HS-27A (cell line): ENCODE measurements at places on chromosomes 5 and 9.
A peak's percentile ranks its signal among the peaks of the same experiment; 100 is the strongest.

GRCh38 chr9:4936823-4937222 is 48.2 kb upstream of the JAK2 start:
- DNase-seq = no peak

DNA sequence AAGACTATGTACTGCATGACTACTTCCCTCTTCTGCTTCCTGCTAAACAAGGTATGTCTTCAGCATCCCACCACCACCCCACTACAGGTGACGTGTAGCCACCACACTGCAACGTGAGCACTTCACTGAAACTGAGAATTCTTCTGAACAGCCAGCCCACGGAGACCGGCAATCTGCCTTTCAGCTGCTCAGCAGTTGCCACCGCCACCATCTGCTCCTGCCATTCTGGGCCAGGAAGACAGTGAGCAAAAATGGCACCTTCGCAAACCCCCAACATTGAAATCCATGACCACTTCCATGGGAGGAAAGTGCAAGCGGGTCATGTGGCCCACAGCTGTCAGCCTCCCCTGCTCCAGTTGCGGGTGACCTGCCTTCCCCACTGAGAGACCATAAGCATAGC is 443.4 kb upstream of the ST8SIA4 start:
- no peak for DNase-seq

DNA sequence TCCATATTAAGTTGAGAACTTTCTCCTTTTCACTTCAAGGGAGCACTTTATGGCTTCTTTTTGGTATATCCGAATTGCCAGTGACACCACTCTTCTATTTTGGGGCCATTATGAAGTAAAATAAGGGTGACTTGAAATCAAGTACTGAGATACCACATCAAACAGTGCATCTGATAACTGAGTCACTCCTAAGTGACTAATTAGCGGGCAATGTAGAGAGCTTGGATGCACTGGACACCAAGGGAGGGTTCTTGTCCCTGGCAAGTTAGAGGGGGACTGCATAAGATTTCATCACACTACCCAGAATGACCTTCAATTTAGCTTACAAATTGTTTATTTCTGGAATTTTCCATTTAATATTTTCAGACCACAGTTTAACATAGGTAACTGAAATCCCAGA is 813.9 kb upstream of the CDH10 start:
- DNase-seq = no peak

GRCh38 chr5:93995126-93995621 is 253.8 kb upstream of the POU5F2 start:
- no peak for DNase-seq

GRCh38 chr5:160627921-160628618 is 206.4 kb downstream of the PTTG1 start:
- DNase-seq = no peak

DNA sequence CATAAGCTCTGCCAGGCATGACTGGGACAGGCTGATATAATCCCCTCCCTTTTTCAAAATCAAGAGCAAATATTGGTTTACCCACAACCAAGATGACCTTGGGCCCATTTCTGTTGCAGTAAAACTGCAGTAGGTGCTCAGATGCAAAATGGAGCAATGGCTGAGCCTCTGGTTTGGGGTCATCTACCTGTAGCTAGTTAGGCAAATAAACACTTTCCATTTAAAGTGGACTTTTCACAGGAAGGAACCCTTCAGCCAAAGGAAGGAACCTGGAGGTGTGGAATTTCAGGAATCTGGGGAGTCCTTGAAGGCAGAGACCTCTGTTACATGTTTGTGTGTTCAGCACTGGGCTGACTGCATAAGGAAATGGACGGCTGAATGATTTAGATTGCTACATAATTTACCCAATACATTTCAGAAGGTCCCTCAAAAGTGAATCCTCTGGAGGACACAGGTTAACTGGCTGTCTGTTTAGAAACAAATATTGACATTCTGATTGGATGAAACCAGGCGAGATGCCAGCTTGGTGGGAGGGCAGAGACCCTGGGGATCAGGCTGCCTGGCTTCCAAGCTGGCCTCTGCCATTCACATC is 170.1 kb upstream of the ZNF618 start:
- no peak for DNase-seq

- DNase-seq = no peak
Observed at GRCh38 chr9:86075132-86076109, 23.9 kb downstream of the GOLM1 start.

DNA sequence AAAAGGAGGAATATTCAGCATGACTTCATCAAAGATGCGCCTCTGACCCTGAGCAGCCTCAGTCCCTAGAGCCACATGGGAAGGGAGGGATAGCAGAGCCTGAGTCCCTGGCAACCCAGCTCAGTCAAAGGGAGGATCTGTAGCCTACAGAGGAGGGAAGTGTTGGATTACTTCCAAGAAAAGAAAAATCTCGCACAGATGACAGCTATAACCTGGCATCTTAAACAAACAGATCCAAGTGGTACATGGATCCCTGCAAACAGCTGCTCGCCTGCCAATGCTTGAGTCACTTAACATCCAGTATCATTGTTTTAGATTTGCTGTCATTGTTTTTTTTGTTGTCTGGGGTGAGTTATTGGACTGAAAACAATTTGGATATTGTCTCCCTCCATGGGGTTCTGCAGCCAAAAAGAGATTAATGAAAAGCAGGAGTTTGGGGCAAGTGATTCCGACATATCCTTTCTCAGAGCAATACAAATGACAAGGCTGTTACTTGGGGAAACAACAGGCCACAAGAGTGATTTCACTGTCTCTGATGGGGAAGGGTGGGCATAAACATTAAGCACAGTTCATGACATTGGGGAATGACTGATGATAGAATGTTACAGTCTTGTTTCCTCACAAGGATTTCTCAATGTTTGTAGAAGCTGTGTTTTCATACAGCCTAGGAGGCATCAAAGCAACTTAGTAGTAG is 153.5 kb upstream of the KIF2A start:
- no peak for DNase-seq

DNA sequence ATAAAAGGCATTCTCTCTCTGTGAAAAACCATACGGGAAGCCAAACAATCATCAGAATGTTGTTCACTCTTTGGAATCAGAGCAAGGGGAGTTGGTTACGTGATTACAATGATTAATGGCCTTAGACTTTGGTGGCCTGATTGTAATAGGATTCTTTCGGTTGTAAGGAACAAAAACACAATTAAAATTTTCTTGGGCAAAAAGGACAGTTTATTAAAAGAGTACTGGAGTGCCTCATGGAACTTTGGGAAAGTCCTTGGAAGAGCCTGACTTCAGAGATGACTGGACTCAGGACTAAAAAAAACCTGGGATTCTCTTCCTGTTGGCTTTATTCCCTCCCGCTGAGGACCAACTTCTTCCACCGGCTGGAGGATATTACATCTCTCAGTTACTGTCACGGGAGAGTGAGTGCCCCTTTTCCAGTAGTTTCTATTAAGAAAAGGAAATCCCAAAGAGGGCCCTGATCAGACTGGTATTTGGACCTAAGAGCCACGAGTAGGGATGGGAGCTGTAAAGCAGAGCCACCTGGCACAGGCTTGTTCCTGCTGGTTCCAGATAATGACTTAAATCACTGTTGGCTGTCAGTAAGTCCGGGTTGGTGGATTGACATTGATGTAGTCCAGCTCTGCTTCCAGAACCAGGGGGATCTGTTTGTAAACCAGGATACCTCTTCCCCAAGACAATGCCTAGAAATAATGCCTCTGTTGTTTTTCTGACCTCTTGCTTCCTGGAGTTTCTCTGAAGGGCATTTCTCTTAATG is 53.9 kb downstream of the CFAP95 start:
- no peak for DNase-seq

GRCh38 chr9:114076237-114077161 is 1.6 kb downstream of the AMBP start:
- no peak for DNase-seq

- no peak for DNase-seq
Observed at GRCh38 chr5:88955403-88955802, 72.4 kb upstream of the MEF2C start.

DNA sequence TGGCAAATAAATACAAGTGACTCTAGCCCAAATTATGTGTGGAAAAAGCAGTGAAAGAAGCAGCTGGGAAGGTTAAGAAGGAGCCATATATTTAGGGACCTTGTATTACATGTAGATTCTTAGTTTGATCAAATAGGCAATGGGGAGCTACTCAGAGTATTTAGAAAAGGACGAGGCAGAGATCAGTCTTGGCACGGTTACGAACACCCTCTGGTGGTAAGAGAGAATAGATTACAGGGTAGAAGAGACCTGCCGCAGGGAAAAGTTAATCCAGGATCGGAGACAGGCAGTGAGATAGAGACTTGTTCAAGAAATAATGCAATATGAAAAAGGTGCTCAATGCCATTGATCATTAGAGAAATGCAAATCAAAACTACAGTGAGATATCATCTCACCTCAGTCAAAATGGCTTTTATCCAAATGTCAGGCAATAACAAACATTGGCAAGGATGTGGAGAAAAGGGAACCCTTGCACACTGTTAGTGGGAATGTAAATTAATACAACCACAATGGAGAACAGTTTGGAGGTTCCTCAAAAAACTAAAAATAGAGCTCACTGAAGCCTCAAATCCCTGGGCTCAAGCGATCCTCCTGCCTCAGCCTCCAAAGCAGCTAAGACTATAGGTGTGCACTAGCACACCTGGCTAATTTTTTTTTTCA is 12.0 kb downstream of the INIP start:
- no peak for DNase-seq

GRCh38 chr9:13141629-13142028 is 137.9 kb downstream of the MPDZ start:
- DNase-seq = no peak

DNA sequence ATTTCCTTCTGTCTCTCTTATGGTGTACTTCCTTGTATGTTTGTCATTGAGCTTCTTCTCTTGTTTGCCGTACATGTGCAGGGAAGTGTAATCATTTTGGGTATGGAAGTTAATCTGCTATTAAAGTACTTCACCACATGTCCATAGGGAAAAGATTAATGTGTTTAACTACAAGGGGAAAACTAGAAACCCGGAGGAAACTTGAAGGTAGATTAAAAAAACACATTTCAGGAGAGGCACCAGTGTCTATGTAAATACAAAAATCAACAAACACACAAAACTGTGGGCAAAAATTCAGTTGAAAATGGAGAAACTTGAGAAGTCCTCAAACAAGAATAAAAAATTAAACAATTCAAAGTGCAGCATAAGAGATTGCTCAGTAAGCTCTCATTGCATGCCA is 166.4 kb downstream of the PBX3 start:
- no peak for DNase-seq

DNA sequence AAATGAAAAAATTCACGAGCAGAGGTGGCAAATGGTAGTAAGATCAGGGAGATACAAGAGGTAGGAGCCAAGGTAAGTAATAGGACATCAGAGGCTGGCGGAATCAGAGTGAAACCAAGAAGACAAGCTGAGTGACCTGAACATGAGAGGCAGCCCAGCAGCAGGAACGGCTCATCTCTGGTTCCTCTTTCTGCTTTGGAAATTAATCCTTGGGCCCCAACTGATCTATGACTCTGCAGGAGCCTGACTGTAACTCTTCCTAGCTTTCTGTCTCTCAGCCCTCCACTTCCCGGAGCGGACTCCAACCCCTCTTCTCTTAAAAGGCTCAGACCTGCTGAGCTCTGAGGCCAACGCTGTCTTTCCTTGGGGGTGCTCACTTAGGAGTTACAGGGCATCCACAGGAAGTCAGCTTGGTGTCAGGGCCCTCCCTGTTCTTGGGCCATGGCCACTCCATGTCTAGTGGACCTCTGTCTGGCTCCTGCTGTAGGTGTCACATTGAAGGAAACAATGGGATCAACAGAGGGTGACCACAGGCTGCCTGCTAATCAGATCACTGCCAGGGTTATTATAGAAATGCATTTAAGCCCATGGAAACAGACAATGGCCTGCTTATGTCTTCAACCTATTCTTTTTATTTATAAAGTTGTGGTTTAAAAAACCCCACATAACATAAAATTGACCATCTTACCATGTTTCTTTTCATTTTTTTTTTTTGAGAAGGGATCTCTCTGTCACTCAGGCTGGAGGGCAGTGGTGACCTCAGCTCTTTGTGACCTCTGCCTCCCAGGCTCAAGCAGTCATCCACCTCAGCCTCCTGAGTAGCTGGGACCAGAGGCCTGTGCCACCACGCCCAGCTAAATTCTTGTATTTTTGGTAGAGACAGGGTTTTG is 22.5 kb upstream of the SHB start:
- DNase-seq = no peak

- no peak for DNase-seq
Observed at GRCh38 chr5:59418808-59419207, 474.7 kb downstream of the PDE4D start.

GRCh38 chr5:106241409-106241808 is 1429.3 kb downstream of the EFNA5 start:
- no peak for DNase-seq

- no peak for DNase-seq
Observed at GRCh38 chr5:145500710-145501109, 334.4 kb downstream of the PRELID2 start.

- DNase-seq = no peak
Observed at GRCh38 chr5:124544366-124545055, 201.9 kb downstream of the ZNF608 start.

GRCh38 chr5:821504-821903 is 29.3 kb downstream of the ZDHHC11 start:
- no peak for DNase-seq

GRCh38 chr5:127517110-127517479 is 345 bp upstream of the PRRC1 start:
- DNase-seq = peak; percentile 20

- DNase-seq = no peak
Observed at GRCh38 chr5:93892481-93892880, 151.1 kb upstream of the POU5F2 start.

DNA sequence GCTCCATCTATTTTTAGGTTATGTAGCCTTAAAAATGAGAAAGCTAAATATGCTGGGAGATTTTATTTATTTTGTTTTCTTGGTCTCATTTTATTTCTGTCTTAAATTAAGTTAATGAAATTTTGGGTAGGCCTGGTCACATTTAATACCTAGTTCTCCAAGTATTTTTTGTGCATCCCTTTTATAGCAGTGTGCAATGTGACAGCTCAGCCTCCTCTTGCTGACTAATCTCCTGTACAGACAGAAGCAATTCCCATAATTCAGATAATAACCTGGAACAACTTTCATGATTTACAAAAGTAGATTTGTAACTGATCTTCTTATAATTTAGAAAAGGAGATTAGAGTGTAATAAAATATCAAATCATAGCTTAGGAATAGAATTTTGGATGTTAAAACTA is 403.9 kb downstream of the ADGRV1 start:
- DNase-seq = no peak
